ENCODE measurements at places on chromosomes 16 and 17.

GRCh38 chr17:74268558-74268957, 5.5 kb upstream of the DNAI2 start:
- no peak for DNase-seq

- DNase-seq = no peak
These were observed 10.8 kb downstream of the DHRS7C start for GRCh38 chr17:9780552-9780951.

GRCh38 chr16:76943921-76944320, 247.1 kb upstream of the MON1B start:
- DNase-seq = no peak

DNA sequence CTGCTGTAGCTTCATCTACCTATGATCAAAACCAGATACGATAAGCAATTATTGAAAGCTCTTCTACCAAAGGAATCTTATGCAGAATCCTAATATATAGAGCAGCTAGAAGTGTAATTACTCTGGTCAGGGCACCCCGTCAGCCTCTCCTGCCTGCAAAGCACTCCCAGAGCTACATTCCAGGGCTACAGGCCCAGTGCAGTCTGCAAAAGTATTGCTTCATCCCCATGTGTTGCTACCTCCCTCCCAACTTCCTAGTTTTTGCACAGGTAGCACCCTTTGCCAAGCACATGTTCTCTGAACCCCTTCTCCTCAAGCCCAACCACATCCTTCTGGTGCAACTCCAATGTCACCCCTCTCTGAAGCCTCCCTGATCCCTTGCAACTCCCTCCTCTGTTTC, 7.0 kb downstream of the CES5A start:
- no peak for DNase-seq

GRCh38 chr17:19492141-19492540, 41.5 kb upstream of the SLC47A1 start:
- DNase-seq = no peak

DNA sequence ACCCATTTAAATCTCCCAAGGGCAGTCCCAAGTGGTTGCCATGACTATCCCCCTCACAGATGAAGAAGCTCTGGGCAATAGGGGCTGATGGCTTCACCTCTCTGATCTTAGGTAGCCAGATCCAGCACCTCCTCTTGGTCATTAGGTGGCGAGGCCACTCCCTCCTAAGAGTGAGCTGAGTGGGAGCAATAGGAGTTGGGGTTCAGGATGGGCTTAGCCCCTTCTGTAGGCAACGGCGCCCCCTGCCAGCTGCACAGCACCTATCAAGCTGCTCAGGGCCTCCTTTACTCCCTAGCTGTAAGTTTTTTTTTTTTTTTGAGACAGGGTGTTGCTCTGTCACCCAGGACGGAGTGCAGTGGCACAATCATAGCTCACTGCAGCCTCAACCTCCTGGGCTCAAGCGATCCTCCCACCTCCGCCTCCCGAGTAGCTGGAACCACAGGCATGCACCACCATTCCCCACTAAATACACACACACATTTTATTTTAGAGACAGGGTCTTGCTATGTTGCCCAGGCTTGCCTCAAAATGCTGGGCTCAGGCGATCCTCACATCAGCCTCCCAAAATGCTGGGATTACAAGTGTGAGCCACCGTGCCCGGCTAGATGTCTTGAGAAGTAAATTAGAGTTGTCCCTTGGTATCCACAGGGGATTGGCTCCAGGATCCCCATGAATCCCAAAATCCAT, 3.5 kb upstream of the RRAD start:
- no peak for DNase-seq

DNA sequence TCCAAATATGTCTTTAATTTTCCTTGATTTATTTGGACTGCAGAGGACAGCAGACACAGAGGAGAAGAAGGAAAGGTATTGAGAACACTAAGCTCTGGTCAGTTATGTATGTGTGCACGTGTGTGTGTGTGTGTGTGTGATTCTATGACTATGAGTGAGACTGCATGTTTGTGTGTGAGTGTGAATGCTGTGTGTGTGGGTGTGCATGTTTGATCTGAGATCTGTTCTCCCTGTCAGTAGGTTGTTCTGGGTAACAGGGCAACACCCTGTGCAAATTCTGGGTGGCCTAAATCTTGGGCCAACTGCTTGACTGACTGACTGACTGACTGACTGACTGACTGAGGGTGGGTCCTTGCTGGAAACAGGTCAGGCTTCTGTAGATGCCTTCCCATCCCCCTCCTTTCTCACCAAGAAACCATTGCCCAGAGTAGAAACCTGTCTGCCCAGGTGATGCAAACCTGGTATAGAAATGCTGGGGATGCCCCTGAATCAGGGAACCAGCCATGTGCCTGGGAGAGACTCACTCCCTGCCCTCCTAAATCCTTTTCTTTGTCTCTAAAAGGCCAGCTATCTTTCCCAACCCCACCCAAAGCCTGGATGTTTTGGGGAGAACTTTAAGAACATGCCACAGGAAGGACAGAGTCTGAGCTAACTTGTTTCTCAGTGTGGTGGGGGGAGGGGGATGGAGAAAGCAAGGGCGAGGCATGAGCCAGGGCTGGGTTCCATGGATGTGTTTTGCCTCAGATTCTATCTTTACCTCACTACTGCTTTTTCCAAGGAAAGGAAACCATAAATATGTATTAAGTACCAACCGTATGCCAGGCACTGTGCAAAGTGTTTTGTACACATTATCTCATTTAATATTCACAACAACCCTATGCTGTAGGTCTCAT, 4.5 kb upstream of the NR1D1 start:
- no peak for DNase-seq

DNA sequence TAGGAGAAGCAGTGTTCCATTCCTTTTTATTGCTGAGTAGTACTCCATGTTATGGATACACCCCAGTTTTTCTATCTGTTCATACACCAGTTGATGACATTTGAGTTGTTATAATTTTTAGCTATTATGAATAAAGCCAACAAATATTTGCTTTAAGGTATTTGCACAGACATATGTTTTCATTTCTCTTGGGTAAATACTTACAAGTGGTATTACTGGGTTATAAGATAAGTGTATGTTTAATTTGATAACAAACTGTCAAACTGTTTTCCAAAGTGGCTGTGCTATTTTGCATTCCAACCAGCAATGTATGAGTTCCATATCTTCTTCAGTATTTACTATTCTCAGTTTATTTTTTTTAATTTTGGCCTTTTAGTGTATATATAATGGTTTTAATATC, 27.7 kb upstream of the GFOD2 start:
- no peak for DNase-seq

- DNase-seq = no peak
These were observed 7.6 kb downstream of the MYO1C start for GRCh38 chr17:1484676-1485422.

GRCh38 chr17:67443931-67444595, 67.0 kb downstream of the PITPNC1 start:
- peak; percentile 48 for DNase-seq

DNA sequence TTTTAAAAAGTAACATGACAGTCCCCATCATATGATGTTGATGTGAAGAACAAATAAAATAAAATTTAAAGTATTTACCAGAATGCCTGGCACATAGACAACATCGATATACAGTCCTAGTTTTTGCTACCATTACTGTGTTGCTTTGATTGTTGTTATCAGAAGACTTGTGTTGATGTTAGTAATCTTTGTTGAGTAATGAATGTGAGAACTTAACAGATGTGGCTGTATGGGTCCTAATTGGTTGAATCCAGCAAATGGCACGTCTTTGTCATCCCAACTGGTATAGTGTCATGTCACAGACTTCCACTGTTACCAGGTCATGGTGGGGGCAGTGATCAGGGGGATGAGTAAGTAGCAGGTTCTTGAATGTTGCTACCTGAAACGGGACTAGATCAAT, 1151.4 kb upstream of the CDH8 start:
- DNase-seq = no peak

- no peak for DNase-seq
These were observed 21.4 kb downstream of the ZC3H18 start for GRCh38 chr16:88591577-88592021.

DNA sequence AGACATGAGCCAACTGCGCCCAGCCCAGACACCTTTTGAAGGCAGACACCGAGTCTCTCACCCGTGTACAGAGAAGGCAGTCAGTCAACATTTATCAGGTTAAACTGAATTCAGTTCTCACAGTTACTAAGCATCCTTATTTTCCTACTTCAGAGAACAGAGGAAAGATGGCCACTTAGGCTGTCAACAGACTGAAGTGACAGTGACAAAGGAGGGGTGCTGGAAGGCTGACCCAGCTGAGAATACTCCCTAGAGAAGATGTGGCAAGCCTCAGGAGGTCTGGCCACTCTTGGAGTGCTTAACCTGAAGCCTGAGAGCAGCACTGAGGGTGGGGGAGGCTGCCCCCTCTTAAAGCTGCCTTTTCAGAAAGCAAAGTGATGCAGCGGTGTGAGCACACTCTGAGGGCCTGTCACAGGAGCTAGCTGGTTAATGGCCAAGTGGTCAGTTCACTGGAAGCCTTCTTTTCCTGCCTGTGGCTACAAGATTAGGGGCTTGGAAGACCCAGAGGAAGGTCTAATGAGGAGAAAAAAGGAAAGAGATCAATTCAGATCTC, 51.0 kb upstream of the SREBF1 start:
- no peak for DNase-seq

DNA sequence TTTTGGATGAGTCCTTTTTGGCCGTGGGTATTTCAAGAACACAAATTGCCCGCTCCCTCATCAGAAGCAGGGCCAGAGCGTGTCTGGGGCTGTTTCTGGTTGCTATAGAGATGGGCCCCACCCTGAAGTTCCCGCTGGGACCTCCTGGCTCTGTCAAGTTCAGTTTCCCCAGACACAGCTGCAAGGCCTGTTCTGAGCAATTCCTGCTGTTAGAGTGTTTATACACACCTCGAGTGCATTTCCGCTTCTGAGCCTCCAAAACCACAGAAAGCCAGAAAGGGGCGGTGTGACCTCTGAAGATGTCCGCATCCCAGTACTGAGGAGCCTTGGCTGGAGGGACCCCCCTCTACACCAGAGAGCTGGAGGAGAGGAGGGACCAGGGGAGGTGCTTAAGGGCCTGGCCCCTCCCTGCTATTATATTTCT, 9.3 kb upstream of the WBP2 start:
- DNase-seq = peak; percentile 53

GRCh38 chr17:56096026-56096810, 57.1 kb upstream of the ANKFN1 start:
- DNase-seq = no peak

GRCh38 chr17:9367156-9367555, 208.5 kb downstream of the STX8 start:
- DNase-seq = no peak

GRCh38 chr17:56939869-56940484, 20.9 kb downstream of the COIL start:
- peak; percentile 21 for DNase-seq
